Fibroblast of upper back skin (primary cell): ENCODE measurements at places on chromosomes 2 and 18.

- no peak for DNase-seq
These were observed 604 bp upstream of the SIX3 start for GRCh38 chr2:44940732-44941464.

- no peak for DNase-seq
These were observed 150.4 kb downstream of the PIK3C3 start for GRCh38 chr18:42105394-42105793.

DNA sequence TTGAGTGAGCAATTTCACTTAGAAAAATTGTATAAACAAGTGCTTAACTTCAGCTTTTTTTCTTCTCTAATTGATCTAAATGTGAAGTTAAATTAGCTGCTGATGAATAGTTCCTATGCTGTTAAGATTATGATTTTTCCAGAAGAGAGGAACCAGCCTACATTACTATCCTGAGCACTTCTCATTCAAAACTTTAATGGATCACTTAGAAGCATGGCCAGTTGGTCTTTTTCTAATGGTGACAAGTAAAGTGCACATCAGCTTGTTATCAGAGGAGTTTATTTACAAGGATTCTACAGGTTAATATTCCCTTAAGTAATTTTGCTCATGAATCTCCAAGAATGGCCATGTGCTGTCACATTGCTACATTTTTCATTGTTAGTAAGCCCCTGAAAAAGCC lies 37.1 kb downstream of the DCC start:
- no peak for DNase-seq

- peak; percentile 79 for DNase-seq
These were observed 196.5 kb downstream of the SATB2 start for GRCh38 chr2:199261239-199261638.

DNA sequence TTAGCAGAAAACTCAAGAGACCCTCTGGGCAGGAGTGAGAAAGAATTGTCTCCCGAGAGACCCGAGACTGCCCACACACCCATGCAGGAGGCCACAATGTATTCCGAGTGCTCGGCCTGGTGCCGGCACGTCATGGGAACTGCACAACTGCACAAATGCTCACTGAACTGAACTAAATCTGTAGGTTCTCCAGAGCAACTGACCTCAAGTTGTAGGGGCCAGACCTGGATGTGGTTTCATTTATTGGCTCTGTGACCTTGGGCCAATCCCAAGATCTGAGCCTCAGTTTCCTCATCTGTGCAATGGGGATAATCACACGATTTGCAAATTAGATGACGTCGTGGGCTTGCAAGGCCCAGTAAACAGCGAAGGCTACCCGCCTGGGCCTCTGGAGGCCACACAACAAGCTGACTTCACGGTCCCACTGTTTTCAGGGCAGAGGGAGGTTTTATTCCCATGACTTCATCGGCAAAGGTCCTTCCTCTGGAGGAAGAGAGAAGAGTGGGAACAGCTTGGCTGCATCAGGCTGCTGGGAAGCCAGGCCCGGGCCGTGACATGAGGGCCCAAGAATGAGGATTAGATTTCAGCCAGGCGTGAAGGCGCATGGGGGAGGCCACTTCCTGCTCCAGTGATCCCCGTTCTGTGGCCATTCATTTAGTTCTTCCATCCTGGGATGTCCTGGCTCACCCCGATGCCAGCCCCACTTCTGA lies 3.6 kb upstream of the ERFE start:
- DNase-seq = peak; percentile 57

- DNase-seq = peak; percentile 48
These were observed 18.2 kb downstream of the SLC4A1AP start for GRCh38 chr2:27681841-27682240.

- DNase-seq = peak; percentile 47
These were observed 54.3 kb upstream of the TSPYL6 start for GRCh38 chr2:54310311-54310710.

GRCh38 chr2:69113627-69114026 lies 100.6 kb downstream of the ANTXR1 start:
- DNase-seq = no peak

DNA sequence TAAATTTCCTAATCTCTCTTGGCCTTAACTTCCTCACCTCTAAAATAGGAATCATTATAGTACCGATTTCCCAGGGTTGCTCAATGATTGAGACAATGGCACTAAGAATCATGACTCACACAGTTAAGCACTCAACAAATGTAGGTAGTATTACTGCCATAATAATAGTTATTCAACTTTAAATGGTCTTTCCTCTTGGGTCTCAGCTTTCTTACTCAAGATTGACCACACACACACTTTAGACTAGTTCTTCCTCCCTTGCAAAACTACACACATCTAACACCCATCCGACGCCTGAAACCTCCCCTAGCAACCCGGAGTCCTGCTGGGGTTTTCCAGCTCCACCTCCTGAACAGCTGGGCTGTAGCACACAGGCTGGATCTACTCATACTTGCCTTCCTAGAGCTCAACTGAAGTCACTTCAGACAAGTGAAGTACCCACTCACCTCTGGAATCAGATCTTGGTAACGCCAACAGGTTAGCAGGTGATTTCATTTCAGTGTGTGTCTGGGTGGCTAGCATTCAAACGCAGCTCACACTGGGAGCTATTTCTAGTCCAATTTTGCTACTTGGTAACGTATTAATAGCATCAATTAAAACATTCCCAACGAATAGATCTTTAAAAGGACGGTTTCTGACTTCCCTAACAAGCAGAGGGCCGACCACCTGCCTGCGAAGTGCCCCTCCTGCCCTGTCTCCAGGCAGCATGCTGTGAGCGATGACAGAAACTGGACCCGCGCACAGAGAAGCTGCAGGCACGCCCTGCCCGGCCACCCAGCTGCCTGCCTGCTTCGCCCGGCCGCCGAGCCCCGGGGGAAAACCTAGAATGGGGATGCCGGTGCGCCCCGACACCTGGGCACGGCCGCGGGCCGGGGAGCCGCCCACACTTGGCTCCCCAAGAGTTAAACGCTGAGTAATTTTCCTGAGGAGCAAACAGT lies 1.1 kb downstream of the UXS1 start:
- DNase-seq = peak; percentile 88

- DNase-seq = no peak
These were observed 316 bp downstream of the WDR12 start for GRCh38 chr2:202911203-202911511.

GRCh38 chr2:11559786-11560155 lies 25.9 kb downstream of the GREB1 start:
- no peak for DNase-seq

DNA sequence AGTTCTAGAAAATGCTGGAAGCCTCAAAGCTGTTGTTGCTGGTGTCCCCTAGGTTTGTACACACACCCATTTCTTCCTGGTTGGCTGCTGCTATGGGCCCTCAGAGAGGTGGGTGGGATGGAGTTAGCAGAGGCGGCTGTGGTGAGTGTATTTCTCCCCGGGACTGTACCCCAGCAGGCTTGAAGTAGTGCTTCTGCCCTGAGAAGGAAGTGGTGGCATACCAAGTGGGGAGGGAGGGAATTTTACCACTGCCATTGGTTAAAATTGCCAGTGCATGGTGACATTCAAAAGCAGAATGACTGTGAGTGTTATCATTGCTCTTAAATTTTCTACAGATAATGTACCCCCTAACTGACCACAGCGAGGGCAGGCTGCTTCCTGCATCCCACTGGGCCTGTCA lies 125.6 kb upstream of the CAPN13 start:
- DNase-seq = no peak

- DNase-seq = no peak
These were observed 510.1 kb downstream of the DCC start for GRCh38 chr18:52850031-52850560.

GRCh38 chr2:124879640-124880039 lies 854.6 kb downstream of the CNTNAP5 start:
- DNase-seq = no peak

GRCh38 chr2:127052771-127053691 lies 53.9 kb downstream of the BIN1 start:
- no peak for DNase-seq

DNA sequence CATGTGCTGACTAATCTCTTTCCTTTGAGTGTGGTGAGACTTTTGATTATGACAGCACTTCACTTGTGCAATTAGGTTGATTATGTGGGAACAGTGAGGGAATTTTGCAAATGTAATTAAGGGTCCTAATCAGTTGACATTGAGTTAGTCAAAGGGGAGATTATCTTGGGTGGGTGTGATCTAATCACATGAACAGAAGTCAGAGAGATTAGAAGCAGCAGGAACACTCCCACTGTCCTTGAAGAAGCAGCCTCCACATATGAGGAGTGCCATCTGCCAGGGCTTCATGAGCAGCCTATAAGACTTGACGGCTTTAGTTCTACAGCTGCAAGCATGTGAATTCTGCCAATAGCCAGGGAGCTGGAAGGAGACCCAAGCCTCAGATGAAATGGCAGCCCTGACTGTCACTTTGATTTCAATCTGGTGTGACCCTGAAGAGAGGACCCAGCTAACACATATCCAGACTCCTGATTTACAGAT lies 89.4 kb upstream of the APCDD1 start:
- no peak for DNase-seq

- no peak for DNase-seq
These were observed 187.6 kb upstream of the HNMT start for GRCh38 chr2:137776697-137777096.

DNA sequence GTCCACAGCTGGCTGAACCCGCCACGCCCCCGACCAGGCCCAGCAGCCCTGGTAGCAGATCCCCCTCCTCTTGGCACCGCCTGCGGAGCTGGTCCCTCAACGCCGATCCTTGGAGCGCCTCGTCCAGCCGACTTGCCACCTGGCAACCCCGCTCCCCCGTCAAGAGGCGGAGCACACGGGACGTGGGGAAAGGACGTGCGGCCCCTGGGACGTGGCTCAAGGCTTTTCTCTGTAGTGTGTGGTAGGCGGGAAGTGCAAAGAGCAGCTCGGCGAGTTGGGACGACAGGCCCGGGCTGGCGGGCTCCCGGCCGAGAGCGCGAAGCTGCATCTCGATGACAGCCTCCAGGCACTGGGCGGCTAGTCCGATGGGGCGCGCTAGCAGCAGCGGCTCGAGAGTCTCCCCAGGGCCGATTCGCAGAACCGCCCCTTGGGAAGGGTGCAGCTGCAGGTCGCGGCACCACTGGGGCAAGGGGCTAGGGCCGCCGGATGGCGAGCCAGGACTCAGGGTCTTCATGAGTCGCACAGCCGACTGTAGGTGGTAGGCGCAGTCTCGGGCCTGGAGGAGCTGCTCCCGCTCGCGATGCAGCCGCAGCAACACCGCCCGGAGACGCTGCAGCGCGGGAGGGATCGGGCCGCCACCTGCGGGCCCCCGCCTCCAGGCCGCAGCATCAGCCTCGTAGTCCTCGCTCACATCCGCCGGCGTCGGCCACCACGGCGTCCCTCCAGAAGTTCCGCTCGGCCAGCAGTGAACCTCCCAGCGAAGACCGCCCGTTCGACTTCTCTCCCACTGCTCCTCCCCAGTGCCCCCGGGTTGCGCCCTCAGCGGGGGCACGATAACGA lies 617 bp downstream of the CCDC142 start:
- DNase-seq = peak; percentile 36

GRCh38 chr2:88857951-88858411 lies 166.5 kb downstream of the RPIA start:
- peak; percentile 23 for DNase-seq

DNA sequence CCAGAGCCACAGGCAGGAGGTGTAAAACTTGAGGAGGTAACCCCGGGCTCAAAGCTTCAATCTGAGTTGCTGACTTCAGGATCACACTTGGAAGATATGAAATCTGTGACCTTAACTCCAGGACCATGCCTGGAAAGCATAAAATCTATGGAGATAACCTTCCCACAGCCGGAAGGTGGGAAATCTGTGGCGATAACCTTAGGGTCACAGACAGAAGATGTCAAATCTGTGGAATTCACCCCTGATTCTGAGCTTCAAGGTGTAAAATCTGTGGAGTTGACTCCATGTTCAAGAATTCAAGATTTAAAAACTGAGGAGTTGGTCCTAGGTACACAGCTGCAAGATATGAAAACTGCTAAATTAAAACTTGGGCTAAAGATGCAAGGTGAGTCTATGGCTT lies 11.6 kb upstream of the ZNF512 start:
- DNase-seq = no peak

DNA sequence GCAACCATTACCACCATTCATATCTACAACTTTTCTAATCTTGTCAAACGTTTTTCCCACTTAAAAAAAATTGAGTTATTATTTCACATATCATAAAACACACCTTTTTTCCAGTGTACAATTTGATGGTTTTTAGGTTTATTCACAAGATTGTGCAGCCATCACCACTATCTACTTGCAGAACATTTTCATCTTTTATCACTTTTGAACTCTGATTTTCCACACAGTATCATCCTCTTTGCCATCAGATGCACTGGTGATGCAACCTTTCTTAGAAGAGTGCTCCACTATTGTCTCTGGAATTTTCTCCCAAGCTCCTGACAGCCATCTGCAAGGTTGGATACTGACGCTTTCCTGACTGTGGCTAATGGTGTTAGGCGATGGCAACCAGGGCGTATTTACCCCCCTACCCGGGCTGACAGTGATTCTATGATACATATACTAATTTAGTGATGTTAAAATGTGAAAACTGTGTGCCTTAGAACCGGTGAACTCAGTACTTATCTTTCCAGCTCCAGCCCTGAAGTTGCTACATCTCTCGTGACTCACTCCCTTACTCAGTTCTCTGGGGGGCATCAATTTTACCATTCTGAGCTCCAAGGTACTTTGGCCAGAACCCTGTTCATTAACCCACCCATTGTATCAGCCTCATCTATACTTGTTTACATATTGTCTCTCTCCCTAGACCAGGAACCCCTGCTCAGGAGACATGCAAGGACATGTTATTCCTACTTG lies 105.4 kb upstream of the SPRED2 start:
- peak; percentile 33 for DNase-seq

GRCh38 chr2:27013738-27014137 lies 19.0 kb upstream of the TMEM214 start:
- DNase-seq = no peak

GRCh38 chr18:11064106-11064505 lies 85.3 kb downstream of the PIEZO2 start:
- no peak for DNase-seq

DNA sequence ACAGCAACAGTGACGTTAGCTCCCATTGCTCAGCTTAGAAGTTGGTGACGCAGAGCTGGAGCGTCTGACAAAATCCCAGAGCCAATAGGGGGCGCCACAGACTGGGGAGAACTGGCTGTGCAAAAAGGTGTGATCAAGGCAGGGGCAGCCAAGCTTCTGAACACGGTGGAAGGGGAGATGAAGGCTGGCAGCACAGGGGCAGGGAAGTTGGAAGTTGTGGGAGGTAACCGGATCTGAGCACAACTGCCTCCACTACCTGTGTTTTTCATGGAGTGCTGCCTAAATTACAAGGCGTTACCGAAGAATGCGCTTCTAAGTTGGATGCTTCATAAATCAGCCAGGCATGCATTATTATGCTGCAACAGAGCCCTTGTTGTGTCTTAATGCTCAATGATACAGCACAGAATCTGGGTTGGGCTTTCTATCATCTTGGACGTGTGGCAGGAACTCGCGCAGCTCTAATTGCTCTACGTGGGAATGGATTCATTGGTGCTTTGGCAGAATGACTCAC lies 370.0 kb downstream of the SLC4A3 start:
- peak; percentile 59 for DNase-seq

GRCh38 chr2:210302326-210302725 lies 12.6 kb downstream of the MYL1 start:
- DNase-seq = no peak

- no peak for DNase-seq
These were observed 52.5 kb downstream of the ZNF516 start for GRCh38 chr18:76442413-76443171.
